ENCODE measurements at places on chromosomes 1 and 21.

DNA sequence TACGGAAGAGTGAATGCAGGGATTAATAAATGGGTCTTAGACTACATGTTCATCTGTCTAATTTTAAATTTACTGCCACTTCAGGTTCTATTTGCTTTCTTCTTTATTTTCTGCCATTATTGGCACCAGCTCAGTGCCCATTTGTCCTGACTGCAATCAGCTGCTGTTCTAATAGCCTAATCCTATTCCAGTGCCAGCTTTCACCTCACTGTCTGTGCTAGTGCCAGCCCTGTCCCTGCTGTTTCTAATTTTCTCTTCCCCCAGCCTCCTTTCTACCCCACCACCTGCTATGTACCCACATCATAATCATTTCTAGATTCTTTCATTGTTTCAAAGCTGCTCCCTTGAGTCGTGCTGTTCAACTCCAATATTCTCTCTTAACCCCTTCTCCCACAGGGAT is 86.4 kb downstream of the KCNK1 start:
- peak; percentile 85 for DNase-seq

DNA sequence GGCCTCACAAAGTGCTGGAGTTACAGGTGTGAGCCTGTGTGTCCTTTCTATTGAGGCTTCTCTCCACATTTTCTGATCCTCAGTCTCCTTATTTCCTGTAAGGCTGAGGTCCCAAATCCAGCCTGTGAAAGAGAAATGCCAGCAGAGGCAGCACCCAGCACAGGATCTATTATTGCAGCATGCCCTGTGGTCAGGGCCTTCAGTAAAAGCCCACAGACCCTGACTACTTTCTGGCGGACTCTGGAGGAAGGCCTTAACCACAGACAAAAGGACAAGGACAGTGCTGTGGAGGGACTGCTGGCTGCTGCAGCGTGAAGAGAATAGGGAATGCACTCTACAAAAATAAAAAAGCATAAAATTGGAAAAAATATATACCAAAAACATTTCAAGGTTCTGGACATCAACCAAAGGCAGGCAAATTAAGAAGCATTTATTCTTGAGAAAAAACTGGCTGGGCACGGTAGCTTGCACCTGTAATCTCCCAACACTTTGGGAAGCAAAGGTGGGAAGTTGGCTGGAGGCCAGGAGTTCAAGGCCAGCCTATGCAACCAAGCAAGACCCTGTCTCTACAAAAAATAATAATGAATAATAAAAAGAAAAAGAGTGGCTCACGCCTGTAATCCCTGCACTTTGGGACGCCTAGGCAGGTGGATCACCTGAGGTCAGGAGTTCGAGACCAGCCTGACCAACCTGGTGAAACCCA is 9.4 kb upstream of the PGD start:
- DNase-seq: no peak

DNA sequence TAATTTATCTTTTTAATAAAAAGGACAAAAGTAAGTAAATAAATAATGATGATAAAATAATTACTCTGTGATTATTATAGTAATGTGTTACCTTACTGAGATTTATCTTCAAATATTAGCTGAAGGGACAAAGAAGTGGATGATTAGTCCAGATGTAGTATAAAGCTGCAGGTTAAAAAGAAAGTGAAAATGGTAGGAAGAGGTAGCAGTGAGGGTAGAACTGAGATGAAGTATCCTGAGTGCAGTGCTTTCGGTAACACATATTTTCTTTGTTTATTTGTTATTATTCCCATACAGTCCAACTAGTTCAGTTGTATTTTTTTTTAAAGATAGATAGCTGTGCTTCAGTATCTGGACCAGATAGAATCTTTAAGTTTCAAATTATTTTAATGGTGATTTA is 1203.5 kb downstream of the NCAM2 start:
- no peak for DNase-seq

DNA sequence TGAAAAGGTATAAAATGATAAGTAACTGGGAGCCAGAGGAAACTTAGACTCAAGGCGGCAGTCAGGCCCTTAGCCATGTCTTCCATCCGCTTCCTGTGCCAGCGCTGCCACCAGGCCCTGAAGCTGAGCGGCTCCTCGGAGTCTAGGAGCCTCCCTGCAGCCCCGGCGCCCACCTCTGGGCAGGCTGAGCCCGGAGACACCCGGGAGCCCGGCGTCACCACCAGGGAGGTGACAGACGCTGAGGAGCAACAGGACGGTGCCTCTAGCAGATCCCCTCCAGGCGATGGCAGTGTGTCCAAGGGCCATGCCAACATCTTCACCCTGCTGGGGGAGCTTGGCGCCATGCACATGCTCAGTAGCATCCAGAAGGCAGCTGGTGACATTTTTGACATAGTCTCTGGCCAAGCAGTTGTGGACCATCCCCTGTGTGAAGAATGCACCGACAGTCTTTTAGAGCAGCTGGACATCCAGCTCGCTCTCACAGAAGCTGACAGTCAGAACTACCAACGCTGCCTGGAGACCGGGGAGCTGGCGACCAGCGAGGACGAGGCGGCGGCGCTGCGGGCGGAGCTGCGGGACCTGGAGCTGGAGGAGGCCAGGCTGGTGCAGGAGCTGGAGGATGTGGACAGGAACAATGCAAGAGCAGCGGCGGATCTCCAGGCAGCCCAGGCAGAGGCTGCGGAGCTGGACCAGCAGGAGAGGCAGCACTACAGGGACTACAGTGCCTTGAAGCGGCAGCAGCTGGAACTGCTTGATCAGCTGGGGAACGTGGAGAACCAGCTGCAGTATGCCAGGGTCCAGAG is at the start of gene BECN2:
Gene BECN2 (plus strand): TSS at position 76 of the 803 bp plus-strand sequence. CDS start 0 bp downstream, at position 76.
- peak; percentile 68 for DNase-seq

DNA sequence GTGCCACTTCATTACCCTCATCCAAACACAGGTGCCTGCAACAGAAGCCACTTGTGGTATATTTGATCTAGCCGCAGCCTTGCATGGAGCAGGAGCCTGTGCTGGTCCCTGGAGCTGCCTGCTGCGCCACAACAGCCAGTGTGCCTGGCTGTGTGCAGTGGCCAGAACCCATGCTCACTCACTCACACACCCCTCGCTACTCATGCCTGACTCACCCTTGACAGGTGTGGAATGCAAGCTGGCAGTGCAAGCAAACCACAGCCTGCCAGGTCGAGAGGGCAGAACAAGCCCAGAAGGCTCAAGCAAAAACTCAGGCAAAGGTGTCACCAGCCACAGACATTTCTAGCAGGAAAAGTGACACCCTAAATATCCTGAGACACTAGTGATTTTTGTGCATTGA is 1510.9 kb downstream of the KCNT2 start:
- DNase-seq: no peak

DNA sequence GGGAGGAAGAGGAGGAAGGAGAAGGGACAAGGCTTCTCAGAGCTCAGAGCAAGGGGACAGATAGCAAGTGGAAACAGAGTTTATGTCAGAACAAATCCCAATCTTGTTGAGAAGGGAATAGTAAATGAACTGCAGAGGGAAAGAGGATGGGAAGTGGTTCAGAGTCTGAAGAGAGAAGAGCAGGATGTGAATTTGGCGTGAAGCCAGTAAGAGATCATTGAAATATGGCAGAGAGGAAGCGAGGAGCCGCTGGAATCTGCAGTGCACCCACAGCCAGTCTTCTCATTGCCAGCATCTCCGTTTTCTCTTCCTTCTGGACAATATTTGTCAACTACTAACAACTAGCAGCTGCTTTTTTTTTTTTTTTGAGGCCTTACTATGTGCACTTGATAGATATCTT is 19.1 kb downstream of the OLFML3 start:
- no peak for DNase-seq

GRCh38 chr1:227469708-227470107 is 93.6 kb upstream of the ZNF678 start:
- DNase-seq: no peak

DNA sequence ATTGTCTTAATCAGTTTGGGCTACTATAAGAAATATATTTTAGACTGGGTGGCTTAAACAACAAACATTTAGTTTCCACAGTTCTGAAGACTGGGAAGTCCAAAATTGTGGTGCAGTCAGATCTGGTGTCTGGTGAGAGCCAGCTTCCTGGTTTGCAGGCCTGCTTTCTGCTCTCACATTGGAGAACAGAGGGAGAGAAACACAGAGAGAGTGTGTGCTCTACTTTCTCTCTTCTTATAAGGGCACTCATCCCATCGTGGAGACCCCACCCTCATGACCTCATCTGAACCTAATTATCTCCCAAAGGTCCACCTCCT is 4.1 kb downstream of the LEPR start:
- DNase-seq: no peak

- DNase-seq: no peak
These were observed 131.6 kb downstream of the AJAP1 start for GRCh38 chr1:4786055-4786454.

- no peak for DNase-seq
These were observed 357.1 kb upstream of the POU3F1 start for GRCh38 chr1:38403667-38404066.

- DNase-seq: peak; percentile 73
These were observed 73.2 kb upstream of the TRAPPC10 start for GRCh38 chr21:43938751-43939442.

- DNase-seq: no peak
These were observed 85.7 kb upstream of the COL11A1 start for GRCh38 chr1:103194060-103194459.

GRCh38 chr1:1853593-1854257 is 37.2 kb downstream of the GNB1 start:
- no peak for DNase-seq

DNA sequence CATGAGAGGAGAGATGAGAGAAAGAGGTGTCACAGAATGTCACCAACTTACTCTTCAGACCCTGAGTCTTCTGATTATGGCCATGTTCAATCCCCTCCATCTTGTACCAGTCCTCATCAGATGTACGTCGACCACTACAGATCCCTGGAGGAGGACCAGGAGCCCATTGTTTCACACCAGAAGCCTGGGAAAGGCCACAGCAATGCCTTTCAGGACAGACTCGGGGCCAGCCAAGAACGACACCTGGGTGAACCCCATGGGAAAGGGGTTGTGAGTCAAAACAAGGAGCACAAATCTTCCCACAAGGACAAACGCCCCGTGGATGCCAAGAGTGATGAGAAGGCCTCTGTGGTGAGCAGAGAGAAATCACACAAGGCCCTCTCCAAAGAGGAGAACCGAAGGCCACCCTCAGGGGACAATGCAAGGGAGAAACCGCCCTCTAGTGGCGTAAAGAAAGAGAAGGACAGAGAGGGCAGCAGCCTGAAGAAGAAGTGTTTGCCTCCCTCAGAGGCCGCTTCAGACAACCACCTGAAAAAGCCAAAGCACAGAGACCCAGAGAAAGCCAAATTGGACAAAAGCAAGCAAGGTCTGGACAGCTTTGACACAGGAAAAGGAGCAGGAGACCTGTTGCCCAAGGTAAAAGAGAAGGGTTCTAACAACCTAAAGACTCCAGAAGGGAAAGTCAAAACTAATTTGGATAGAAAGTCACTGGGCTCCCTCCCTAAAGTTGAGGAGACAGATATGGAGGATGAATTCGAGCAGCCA is 8.0 kb downstream of the ELOA start:
- DNase-seq: peak; percentile 44

DNA sequence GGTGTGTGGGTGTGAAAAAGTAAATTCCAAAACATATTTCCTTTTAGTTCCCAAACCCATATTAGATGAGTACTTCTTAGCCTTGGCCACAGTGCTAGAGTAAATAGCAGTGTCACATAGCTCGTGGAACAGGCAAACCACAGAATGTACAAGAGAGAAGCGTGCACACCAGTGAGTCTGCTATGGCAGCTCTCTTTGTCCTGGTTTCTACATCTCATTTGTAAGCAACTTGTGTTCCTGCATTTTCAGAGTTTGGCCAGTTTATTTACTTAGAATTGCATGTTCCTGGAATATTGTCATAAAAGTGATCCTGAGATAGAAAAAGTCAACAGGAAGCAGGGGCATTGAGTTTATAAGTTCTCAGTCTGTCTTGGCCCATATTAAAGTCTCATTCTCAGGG is 142.1 kb downstream of the DHRS3 start:
- DNase-seq: no peak

DNA sequence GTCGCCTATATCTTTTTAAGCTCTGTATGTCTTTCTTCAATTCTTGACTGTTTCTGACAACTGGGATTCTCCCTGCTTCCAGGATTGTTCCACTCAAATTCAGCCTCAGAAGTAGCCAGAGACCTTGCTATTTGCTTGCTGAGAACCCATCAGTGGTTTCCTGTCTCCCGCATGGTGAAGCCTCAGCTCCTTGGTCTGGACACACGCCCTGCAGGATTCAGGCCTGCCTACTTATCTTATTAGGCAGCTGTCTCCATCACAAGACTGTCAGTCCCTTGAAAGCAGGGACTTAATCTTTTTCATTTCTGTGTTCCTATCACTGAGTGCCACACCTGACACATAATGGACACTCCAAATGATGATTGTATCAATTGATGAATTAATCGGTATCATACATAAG is 175.3 kb downstream of the PLPP3 start:
- no peak for DNase-seq

- no peak for DNase-seq
These were observed 113.3 kb upstream of the PTGFR start for GRCh38 chr1:78377356-78377928.

DNA sequence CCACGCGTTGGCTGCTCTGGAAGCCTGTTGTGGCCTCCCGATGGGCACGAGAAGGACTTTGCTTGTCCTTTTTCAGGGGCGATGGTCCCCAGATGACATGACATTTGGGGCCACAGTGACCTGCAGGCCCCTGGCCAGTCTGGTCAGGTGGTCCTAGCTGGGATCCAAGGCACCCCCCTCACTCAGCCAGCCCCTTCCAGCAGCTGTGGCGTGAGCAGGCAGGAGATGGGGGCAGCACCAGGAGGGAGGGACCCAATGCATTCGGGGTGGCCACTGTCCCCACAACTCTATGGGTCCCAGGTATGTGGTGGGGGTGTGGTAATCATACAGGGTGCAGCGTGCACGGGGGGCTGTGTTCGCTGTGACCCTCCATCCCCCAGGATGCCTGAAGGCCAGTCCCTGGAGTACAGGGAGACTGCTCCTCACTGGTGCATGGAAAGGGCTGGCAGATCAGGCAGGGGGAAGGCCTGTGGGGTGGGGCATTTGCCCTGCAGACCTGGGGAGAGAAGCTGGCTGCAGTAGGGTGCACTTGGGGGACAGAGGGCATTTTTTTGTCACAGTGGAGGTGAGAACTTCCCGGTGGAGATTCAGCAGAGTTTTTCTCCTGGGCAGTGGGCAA is 31.7 kb downstream of the WNT3A start:
- no peak for DNase-seq

GRCh38 chr21:36949171-36950141 is 17.0 kb downstream of the HLCS start:
- no peak for DNase-seq

- peak; percentile 38 for DNase-seq
These were observed 20.7 kb upstream of the RPE65 start for GRCh38 chr1:68470388-68470970.

GRCh38 chr1:91585982-91586381 is 85.3 kb downstream of the CDC7 start:
- no peak for DNase-seq

- DNase-seq: no peak
These were observed 75.0 kb downstream of the CLIC6 start for GRCh38 chr21:34743831-34744230.

GRCh38 chr1:64065571-64065970 is 137.9 kb upstream of the UBE2U start:
- no peak for DNase-seq

GRCh38 chr1:225119307-225119706 is 189.8 kb downstream of the DNAH14 start:
- no peak for DNase-seq

Measured in NCI-H1694 treated with DMSO at 0.1 percent for 48 hours (cell line).